ENCODE measurements at places on chromosomes 2 and 18. TPM values are rescaled to one million over a fixed set of nuclear protein-coding genes. Genes with fewer than 3 reads are reported as not detected.

Gene ZNF892
- total RNA-seq, result 5.1 TPM

Gene TXNL4A
- total RNA-seq, result 71.2 TPM

Gene IL36B
- not detected for total RNA-seq

Gene SLC40A1
- 15.6 TPM for total RNA-seq

Gene NOL4
- total RNA-seq, result not detected

Gene ACVR1C
- 0.07 TPM for total RNA-seq

Gene SRD5A2
- total RNA-seq, result not detected

Gene PROM2
- 0.07 TPM for total RNA-seq

Gene CASP10
- total RNA-seq, result 50.4 TPM

Gene FABP1
- not detected for total RNA-seq

Gene LYG2
- total RNA-seq, result not detected

Gene BUB1
- total RNA-seq, result 101 TPM

Gene DLGAP1
- 0.04 TPM for total RNA-seq

Gene PMS1
- total RNA-seq, result 22.6 TPM
